ENCODE measurements at places on chromosomes 5 and 9.

DNA sequence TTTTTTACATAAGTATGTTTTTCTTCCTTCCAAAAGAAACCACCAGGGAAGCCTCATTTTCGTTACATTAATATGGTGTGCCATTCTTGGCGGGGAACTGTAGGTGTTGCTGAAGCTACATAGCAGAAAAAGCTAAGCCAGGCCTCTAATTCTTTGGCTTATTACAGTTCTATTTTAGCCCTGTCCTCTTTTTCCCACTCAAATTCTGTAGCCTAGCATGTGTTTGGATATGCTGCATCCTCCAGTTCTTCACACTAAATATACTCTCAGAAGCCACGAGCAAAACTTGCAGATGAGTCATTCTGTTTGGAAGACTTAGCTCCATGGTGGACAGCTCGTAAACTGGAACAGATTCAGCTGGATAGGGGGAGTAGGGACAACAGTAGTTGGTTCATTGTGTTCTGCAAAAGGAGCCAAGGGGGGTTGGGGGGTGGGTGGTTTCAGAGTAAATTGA lies 369.4 kb downstream of the TMEM161B start:
- no peak for DNase-seq

GRCh38 chr9:127763918-127764384 lies 14.5 kb downstream of the SH2D3C start:
- DNase-seq: no peak

- DNase-seq: no peak
Observed at GRCh38 chr5:166795756-166796155, 1495.7 kb upstream of the WWC1 start.

DNA sequence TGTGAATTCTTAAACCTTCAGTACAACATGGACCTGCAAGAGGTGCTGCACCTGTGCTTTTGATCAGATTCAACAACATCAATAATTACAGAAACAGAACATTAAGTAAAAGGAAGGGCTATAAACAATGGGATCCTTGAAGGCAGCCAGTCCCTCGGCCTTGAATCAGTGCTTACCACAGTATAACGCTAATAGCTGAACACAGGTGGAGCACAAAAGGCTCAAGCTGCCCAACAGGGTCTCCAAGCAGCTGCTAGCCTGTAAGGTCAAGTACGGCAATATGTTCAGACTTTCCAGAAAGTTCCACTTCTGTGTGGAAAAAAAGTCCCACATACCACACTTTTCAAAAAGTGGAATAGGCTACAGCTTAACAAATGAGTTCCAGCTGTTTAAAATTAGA lies 61.9 kb upstream of the ITGA1 start:
- no peak for DNase-seq

- no peak for DNase-seq
Observed at GRCh38 chr5:62299600-62299999, 6.4 kb upstream of the KIF2A start.

GRCh38 chr9:112396872-112397271 lies 17.0 kb downstream of the HSDL2 start:
- DNase-seq: no peak

DNA sequence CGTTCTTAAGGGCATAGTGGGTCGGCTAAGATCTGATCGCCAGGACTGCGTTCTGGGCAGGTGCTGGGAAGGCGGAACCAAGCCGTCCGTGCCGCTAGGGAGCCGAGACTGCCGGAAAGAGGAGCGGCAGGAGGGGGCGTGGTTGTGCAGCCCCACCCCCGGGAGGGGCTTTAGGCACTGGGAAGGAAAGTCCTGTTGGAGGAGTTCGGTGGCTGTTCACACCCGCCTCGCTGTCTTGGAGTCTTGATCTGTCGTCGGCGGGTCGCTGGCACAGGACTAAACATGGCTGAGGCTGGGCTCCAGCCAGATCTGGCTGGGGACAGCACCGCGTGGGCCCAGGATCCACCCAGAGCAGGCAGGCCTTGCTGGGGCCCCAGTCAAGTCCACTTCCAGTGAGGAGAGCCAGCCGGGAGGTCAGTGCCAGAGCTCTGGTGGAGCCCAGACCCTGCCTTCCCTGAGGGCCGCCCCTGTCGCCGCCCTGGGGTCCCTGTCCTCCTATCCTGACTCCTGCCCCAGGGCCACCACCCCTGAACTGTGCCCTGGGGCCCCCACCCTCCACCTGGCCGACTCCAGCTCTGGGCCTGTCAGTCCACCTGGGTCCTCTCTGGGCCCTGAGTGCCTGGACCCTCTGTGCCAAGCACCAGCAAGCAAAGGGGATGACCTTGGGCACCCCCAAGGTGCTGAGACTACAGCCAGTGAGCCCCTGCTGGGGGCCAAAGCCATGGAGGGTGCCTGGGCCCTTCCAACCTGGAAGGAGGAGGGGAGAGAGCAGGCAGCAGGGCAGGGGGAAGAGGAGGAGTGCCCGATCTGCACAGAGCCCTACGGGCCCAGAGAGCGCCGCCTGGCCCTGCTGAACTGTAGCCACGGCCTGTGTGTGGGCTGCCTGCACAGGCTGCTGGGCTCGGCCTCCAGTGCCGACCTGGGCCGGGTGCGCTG lies 4.5 kb downstream of the RNF208 start:
- DNase-seq: no peak

DNA sequence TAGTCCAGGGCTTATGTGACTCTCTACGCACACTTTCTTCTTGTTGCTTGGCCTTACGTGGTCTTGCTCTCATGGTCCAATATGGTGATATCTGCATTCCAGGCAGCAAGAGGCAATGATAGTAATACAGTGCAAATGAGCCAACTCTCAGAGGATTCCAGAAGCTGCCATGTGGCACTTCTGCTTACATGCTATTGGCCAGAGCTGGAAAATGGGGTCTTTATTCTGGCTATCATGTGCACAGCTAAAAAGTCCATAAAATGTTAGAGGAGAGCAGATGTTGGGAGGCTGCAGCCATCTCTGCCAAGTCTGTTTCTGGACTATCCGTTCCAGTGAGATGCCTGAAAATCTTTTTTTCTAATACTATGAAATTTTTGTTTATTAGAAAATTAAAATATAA lies 2.9 kb upstream of the SEPTIN8 start:
- DNase-seq: no peak

GRCh38 chr5:167304834-167305469 lies 986.5 kb upstream of the WWC1 start:
- DNase-seq: no peak

GRCh38 chr9:4301971-4302427 lies 2.1 kb upstream of the GLIS3 start:
- peak; percentile 19 for DNase-seq
